Fibroblast of skin of left quadriceps (primary cell): ENCODE measurements at places on chromosomes 1 and 21.

DNA sequence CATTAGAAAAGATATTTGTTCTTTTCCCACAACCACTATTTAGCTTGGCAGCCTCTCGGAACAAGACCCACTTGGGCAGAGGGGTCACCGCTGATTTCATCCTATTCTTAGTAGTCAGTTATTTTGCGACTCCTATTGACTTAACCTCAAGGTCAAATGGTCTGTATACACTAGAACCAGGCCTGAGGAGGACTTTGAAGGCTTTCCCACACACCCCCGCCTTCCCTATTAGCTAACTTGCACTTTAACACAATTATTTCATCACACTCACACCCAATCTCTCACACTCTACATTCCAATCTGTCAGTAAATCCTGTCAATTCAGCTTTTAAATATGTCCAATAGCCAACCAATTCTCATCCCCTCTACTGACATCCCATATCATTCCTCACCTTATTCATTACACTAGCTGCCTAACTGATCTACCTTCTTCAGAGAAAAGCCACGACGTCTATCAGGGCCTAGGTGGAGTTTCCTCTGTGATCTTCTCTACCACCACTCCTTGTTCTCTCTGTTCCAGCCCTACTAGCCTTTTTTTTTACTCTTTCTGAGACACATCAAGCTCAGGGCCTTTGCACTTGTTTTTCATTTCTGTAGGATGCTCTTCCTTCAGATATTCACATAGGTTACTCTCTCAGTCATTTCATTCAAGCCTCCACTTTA, 1.0 kb upstream of the NIBAN1 start:
- no peak for DNase-seq

DNA sequence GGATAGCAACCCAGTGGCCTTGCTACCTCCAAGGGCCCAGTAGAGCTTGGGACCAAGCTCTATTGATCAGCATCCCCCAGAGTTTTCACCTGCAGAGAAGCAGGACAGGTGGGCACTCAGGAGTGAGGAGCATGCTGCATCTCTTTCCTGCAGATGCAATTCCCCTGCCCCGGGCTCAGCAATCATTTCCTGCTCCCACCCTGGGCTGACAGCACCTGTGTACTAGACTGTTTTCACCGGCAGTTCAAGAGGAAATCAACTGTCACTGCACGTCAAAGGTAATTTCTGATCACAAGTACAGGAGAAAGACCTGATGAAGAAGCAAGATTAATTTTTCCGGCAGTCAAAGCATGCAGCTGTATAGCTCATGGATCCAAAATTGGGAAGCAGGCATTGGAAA, 8.8 kb upstream of the NT5C1A start:
- DNase-seq, result no peak

- no peak for DNase-seq
Measured at GRCh38 chr1:198978523-198978922, 339.7 kb downstream of the PTPRC start.

- no peak for DNase-seq
Measured at GRCh38 chr1:114702737-114703136, 7.4 kb upstream of the AMPD1 start.

DNA sequence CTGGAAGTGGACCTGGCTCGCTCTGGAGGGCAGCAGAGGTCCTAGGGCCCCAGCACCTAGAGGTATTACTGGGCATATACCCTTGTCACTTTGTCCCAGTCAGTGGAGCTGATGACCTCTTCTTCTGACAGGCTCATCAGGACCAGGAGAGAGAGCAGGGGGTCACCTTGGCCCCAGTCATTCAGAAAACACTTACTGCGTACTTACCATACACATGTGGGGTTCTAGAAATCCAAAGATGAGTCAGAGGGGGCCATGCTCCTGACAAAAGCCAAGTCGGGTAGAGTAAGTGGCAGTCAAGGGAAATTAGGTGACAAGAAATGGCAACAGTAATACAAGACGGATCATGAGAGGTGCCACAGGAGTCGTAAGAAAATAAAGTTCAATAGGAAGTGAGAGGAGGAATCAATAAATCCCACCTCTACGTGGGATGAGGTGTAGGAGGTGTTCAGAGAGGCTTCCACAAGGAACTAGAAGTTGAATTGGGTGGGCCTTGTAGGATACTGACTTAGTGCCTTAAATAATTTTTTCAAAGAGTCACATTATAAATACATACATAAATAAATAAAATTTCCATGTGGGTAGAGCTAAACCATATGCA, 6.8 kb downstream of the KCNC4 start:
- no peak for DNase-seq

GRCh38 chr1:233295237-233295974, at the start of gene PCNX2:
Gene PCNX2, minus strand, starts transcription at chr1:233295725. Its CDS starts 247 bp downstream, at chr1:233295478.
- DNase-seq, result no peak

DNA sequence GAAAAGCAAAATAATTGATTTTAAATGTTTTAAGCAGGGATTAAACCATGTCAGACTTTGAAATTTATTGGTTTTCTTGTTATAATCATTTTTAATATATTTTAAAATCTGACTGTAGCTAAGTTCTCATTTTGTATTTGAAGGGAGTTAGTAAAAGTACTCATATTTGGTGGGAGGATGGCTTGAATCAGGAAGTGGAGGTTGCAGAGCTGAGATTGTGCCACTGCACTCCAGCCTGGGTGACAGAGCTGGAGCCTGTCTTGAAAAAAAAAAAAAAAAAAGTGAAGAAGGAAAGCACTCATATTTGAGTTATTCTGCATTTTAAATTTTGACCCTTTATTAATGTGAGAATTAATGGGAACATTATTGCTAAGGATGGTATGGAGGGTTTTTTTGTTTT, 106.0 kb downstream of the RABGAP1L start:
- no peak for DNase-seq

DNA sequence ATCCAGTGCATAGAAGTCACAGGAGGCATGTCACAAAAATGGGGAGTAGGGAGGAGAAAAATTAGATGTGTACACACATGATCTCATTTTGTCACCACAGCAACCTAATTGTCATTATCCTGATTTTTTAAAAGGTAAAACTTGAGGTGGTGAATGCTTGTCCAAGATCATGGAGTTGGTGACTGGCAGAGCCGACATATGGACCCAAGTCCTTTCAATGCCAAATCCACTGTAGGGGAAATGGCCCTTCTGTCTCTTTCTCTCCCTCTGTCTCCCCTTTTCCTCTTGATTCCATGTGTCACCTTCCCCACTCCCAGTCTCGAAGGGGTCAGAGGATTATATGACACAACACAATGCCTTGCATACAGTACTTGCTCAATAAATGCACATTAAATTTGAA, 65.7 kb upstream of the JUN start:
- DNase-seq, result no peak

DNA sequence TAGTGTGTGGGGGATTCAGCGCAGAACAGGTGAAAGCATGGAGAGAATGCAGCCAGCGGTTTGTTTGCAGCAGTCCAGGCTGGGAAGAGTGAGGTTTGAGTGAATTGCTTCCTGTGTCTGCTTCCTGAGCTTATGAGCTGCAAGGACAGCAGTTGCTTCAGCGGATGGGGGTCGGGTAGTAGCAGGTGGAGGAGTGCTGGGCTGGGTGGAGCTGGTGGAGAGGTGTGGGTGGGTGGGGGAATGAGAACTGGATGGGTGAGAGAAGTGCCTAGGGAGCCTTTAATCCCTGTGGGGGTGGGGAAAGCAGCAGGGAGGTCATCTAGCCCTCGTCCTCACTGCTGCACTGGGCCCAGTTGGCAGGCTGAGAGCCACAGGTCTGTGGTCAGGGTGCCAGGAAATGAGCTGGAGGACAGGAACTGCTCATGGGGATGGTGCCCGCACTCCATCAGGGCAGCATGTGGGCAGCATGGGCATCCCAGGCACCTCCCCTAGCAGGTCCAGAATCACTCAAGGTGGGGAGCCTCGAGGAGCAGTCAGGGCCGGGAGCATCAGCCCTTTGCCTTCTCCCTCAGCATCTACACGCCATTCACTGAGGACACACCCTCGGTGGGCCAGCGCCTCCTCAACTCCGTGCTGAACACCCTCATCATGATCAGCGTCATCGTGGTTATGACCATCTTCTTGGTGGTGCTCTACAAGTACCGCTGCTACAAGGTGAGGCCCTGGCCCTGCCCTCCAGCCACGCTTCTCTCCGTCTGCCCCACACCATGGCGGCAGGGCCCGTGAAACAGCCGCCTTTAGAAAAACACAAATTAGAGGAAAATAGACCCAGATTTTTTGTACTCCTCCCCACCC, 14.8 kb downstream of the PSEN2 start:
- no peak for DNase-seq

GRCh38 chr1:154000420-154000819, 9.9 kb downstream of the RPS27 start:
- DNase-seq, result no peak

DNA sequence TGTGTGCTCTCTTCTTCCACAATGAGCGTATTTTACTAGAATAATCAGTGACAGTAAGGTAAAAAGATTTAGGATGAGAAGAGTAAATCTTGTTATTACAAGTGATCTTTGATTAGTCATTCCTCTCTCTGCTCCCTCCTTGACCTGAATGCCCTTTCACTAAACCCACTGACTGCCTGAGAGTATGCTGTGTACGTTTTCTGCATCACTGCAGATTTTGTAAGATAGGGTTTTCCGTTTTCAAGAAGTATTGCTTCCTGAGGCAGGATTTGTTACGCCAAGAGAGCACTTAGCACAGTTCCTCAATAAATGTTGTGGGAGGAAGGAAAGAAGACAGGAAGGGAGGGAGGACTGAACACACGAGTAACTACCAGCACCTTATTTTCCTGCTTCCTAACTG, 7.7 kb upstream of the LAMB3 start:
- no peak for DNase-seq

DNA sequence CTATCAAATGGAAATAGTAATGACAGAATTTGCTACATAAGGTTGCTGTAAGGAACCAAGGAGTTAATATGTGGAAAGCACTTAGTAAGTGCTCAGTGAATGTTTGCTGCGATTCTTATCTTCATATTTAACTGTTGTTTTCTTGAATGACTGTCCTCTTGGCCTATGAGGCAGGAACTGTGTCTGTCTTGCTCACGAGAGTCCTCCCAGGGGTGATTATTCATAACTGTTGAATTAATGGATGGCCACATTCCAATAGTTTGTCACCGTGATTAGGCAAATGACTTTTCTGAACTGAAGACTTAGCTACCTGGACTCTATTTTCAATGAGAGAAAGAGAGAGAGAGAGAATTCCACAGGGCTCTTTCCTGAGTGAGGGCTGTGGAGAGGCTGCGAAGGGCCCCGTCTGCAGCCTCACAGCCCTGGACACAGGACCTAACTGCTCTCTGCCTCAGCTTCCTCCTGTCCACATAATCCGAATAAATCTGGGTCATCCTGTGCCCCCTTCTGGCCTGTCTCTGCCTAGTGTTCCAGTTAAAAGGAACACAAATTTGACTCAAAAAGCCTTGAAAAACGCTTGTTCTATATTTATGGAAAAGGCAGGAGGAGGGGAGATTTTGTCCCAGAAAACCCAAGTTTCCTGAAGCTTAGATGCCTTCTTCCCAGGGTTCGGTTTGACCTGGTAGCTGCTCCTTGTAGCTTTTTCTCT, 8.5 kb downstream of the EDN2 start:
- DNase-seq, result no peak

DNA sequence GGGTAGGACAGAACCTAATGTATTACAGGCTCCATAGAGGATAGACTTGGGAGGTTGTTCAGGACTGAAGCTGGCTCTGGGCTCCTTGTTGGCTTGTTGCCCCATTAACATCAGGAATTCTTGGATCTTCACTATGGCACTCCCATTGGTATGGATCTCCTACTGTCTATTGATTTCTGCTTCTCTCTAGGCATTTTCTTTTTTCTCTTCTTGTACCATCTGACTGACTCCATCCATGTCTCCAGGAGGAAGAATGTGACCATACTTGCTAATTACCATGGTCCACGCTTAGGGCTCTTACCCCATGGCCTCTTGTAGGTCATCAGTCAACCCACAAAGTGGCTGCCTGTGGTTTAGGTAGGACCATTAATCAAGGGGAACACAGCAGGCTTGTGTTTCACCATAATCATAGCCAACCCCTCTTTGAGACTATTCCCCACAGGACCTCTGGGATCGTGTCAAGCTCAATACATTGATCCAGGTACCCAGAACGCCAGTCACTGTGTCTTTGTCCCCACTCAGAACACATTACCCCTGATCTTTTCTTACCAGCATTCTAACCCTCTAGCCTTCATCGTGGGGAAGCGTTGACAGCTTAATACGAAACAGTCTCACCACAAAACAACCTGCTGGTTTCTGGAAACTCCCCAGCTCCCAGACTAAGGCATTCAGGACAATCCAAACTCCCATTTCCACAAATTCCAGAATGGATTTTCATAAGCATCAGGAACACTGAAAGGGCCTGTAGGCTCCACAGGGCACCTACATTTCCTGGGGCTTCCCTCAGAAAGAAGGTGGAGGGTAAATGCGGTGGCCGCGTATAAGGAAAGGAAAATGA, 97.1 kb downstream of the ETS2 start:
- DNase-seq, result no peak

- DNase-seq, result no peak
Measured at GRCh38 chr1:110420874-110421793, 13.6 kb upstream of the LAMTOR5 start.

DNA sequence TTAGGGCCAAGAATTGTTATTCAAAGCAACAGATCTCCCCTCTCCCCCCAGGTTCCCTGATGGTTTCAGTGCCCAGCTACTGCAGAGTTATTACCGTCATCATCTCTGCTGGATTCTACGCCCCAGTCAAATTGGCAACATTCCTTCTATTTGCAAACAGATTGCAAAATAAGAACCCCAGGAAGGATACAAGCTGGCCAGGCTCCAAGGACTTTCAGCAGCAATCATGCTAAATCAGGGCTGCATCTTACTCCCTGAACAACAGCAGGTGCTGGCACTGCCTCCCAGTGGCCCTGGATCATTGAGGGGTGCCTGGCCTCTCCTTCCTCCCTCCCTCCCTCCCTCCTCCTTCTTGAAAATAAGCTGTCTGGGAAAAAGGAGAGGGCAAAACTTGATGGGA, 521.6 kb upstream of the BEND5 start:
- DNase-seq, result peak; percentile 6

GRCh38 chr1:216599851-216600250, 123.4 kb downstream of the ESRRG start:
- DNase-seq, result no peak

DNA sequence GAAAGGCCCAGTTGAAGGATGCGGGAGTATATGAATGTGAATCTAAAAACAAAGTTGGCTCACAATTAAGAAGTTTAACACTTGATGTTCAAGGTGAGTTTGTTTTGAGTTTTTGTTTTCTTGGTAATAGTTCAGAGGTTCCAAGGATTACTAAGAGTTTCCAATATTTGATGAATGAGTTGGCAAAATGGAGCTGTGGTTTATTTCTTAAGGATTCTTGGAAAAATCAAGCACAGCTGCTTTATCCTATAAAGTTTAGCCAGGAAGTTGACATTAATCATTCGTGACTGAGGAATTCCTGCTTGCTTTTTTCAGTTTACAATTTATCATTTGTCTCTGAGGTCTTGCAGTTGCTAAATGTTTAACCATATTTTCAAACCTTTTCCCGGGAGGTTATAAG, 15.1 kb downstream of the VCAM1 start:
- peak; percentile 93 for DNase-seq

GRCh38 chr1:85822696-85823095, 114.5 kb upstream of the ZNHIT6 start:
- DNase-seq, result no peak

- peak; percentile 45 for DNase-seq
Measured at GRCh38 chr1:9490605-9491339, 48.5 kb upstream of the SLC25A33 start.

- no peak for DNase-seq
Measured at GRCh38 chr21:17585875-17586450, 26.7 kb downstream of the BTG3 start.
